ENCODE measurements at places on chromosomes 6 and 20.

DNA sequence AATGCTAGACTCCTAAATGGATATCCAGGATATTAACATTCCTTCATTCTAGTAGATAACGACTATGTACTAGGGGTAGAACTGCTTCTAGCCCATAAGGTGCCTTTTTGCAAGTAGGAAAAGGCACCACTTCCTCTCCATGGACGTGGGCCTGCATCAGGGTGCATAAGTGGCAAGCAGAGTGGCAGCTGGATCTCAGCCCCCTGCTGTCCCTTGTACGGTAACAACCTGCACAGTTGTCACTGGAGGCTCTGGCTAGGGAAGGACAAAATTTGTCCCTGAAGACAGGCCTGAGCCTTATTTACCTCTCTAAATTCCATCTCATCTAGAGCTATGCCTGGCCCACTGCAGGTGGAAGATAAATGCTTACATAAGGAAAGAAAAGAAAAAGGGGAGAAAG, 42.5 kb upstream of the SAYSD1 start:
- no peak for DNase-seq

DNA sequence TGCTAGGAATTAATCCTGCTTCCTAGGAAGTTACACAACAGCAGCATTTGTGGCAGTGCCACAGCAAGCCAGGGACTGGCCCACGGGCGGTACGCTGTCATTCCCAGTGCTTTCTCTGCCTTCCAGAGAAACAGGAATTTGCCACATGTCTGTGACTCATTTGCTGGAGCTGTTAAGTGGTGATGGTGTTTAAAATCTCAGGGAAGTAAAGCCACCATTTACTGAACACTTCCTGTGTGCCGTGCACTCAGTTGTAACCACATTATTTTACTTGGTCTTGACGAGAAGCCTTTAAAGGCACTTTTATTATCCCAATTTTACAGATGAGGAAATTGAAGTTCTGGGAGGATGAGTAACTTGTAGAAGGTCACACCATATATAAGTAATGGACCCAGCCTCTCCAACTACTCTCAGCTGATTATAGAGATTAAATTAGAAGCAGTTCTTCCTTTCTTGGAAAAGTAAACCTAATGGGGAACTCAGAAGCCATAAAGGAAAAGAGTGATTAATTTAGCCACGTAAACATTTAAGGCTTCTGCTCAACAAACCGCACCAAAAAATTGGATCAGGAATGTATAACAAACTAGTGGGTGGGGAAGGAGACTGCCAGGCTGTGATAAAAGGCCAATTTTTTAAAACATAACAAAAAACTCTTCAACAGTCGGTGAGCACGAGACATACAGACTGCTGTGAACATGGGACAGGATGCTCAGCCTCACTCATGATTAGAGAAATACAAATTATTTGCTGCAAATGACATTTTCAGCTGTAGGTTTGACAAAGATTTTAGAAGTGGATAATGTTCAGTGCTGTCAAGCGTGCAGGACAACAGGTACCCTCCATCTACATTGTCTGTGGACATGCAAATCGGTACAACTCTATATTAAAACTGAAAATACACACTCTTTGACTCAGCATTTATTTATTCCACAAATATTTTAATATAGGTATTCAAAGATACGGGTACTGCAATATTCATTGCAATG, 311.2 kb downstream of the NRN1 start:
- DNase-seq = peak; percentile 79

DNA sequence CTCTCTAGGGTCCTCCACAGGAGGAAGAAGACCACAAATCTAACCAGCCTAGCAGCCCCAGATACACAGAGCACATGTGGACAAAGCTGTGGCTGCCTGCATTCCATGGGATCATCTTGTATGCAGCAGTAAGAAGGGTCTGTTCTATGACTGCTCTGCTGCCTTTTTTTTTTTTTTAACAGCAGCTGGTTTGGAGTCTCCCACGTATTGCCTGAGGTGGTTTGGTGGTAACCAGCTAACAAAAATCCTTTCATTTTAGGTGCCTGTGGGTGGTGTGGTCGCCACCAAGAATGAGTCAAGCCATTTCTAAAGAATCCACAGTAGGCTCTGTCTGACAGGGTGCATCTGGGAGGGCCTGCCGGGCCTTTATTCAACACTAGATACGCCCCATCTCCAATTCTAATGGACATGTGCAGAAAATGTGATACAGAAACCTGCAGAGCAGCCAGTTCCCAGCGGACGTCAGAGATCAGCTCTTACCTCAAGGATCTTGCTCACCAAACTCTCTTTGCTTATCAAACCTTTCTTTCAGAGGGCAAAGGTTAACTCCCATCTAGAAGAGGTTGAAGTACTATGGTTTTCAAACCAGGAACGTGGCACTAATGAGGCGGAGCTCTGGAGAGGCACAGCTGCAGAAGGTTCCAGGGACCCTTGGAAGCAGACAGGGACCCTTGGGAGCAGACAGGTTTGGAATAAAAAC, 32.0 kb downstream of the GNAS-AS1 start:
- peak; percentile 64 for DNase-seq

- DNase-seq = no peak
Measured at GRCh38 chr6:39090036-39090435, 24.9 kb downstream of the SAYSD1 start.

- no peak for DNase-seq
Measured at GRCh38 chr20:21100578-21101452, 5.3 kb downstream of the LINC00237 start.

DNA sequence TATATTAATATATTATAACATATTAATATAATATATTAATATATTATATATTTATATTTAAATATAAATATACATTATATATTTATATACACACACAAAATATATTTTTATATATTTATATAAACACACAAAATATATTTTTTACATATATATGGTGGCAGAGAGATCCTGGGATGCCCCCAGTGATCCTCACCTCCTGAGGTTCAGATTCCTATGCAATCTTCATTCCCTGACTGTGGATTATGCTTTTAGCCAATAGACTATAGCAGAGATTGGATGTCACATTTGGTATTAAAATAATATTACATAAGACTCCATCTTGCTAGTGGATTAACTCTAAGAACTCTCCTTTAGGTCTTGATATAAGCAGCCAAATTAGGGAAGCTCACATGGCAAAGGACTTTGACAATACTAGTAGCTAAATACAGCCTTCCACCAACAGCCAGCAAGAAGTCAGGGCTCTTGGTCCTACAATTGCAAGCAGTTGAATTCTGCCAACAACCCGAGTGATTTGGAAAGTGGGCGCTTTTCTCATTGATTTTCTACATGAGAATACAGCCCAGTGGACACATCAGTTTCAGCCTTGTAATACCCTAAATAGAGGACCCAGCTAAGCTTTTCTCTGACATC, 681.0 kb downstream of the C6orf118 start:
- no peak for DNase-seq

- no peak for DNase-seq
Measured at GRCh38 chr20:25259788-25260254, 11.9 kb downstream of the PYGB start.

DNA sequence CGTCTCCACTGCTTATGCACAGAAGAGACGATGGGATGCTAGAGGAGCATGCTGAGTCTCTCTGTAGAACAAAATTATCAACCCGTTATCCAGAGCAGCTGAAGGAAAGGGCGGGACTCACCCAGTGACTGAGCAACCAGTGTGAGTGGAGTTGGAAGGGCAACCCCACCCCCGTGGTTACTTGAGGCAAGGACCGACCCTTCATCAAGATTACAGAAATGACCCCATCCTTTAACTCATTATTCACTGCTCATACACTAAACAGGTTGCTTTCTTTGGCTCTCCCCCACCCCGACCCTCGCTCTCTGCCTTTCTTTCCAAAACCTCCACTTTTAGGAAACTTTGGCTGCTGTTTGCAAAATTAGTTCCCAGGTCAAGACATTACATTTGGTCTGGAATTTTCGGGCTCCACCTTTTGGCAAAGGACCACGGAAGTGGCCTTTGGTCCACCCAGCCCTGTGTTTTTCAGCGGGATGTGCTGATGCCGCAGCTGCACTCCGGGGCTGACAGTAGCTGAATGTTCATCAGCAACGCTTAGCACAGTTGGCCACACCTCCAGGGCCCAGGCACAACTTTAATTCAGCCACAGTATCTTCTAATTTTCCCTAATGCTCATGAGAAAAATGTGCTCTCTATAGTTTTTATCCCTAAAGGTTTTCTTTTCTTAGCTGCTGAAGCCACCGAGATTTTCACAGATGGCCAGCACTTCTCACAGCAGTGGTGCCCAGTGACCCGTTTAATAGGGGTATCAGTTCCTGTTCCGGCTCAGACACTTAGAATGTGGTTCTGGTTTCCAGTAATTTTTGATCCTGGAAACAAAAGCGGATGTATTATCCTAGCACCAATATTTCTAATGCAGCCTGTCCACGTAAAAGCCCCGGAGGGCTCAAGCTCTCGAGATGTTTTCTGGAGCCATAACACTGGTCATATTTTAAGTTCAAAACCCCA, 103.6 kb upstream of the NXT1 start:
- DNase-seq = no peak

DNA sequence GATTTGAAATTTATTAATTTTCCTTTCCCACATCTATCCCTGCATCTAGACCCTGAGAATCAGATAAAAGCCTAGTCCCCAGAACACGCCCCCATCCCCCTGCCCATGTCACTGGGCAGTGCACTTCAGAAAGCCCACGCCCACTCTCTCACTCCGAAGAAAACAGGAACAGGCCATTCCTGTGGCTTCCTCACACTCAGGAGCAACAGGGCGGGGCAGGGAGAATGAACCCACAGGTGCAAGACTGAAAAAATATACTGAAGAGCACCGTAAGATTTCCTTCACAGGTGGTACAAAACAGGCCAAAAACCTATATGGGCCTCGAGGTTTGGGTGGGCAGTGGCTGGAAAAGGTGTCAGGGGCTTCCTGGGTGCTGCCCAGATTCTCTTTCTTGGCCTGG, 3.4 kb downstream of the OXT start:
- DNase-seq = no peak

GRCh38 chr6:132365281-132365907, 35.9 kb downstream of the MOXD1 start:
- no peak for DNase-seq

DNA sequence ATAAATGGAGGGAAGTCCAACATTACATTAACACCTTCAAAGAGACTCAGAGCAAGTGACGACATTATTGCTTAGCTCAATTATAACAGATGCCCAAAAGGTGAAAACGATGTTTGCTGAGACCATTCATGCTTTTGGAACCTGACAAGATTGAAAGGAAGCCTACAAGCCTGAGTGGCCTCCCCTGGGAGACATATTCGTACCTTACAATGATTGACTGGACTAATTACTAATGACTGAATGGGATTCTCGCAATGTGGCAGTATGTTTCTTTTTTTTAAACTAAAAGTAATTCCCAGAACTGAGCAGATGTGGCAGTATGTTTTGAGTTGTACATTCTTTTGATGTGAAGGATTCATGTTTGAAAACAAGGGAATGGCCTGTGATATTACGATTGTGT, 49.9 kb downstream of the VEGFA start:
- DNase-seq = no peak

GRCh38 chr6:41470331-41471063, 75.7 kb upstream of the FOXP4 start:
- peak; percentile 44 for DNase-seq

- DNase-seq = no peak
Measured at GRCh38 chr20:24328901-24329300, 140.5 kb upstream of the SYNDIG1 start.

DNA sequence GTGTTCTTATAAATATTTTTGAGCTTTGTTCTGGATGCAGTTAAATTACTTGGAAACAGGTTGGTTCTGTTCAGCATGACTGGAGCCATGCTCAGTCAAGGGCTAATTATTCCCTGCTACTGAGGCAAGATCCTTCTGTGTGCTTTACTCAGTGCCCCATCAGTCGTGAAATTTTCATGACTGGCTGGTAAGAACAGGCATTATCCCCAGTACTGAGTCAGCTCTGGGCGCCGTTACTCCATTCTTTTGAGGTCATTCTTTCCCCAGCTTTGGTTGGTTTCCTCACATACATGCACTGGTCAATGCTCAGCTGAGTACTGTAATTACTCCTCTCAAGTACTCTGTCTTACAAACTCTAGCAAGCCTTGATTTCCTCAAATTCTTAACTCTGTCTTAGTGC, 71.3 kb downstream of the CDKAL1 start:
- DNase-seq = peak; percentile 11

GRCh38 chr6:38316099-38316868, 323.4 kb downstream of the BTBD9 start:
- DNase-seq = no peak

GRCh38 chr6:5300206-5300764, 39.0 kb downstream of the FARS2 start:
- no peak for DNase-seq

- peak; percentile 45 for DNase-seq
Measured at GRCh38 chr6:152471456-152472265, 165.5 kb downstream of the SYNE1 start.

GRCh38 chr20:8156235-8157079, 24.4 kb downstream of the PLCB1 start:
- DNase-seq = peak; percentile 24

- peak; percentile 76 for DNase-seq
Measured at GRCh38 chr6:56374841-56375369, 127.5 kb upstream of the COL21A1 start.

GRCh38 chr6:13076575-13076974, 251.8 kb downstream of the TBC1D7 start:
- no peak for DNase-seq

GRCh38 chr20:59933849-59934585, 580 bp upstream of the SYCP2 start:
- DNase-seq = peak; percentile 96

GRCh38 chr6:158752613-158753012, 66.6 kb downstream of the EZR start:
- peak; percentile 38 for DNase-seq

DNA sequence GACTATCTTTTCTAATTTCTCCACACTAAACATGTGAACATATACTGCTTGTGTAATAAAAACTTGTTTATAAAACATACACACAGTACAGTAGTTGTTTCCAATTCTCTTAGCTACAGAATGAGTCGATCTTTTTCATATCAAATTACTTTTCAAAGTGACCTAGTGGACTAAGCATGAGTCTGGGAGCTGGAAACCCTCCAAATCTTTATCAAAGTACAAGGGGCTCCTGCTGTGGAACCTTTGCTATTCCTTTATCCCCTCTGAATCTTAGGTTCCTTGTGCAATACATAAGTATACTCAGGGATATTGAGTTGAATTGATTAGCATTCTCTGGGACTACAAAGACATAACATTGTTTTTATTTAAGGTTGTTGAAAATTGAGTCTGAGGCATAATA, 48.7 kb upstream of the TAB2 start:
- no peak for DNase-seq

GRCh38 chr20:41616228-41616627, 1.9 kb downstream of the CHD6 start:
- DNase-seq = peak; percentile 43

- DNase-seq = no peak
Measured at GRCh38 chr20:37308086-37309050, 18.9 kb downstream of the MANBAL start.

DNA sequence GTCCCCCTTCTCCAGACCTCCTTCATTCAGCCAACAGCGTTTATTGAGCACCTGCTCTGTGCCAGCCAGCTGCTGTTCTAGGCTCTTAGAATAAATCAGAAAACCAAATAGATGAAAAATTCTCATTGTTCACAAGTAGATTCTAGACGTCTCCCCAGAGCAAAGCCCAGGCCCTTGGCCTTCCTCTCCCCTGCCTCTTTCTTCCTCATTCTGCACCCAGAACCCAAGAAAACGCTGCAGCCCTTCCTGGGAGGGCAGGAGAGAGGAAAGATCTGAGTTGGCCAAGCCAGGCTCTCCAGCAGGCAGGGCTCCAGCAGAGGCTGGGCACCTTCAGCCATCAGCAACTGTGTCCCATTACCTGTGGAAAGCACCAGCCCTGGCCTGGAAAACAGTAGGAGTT, 12.0 kb upstream of the BPI start:
- no peak for DNase-seq
